ENCODE measurements at places on chromosomes 2 and 18.

GRCh38 chr2:140158259-140158658 is 1378.1 kb upstream of the NXPH2 start:
- no peak for DNase-seq

- DNase-seq: no peak
These were observed 163.8 kb upstream of the GALNT5 start for GRCh38 chr2:157093666-157094065.

DNA sequence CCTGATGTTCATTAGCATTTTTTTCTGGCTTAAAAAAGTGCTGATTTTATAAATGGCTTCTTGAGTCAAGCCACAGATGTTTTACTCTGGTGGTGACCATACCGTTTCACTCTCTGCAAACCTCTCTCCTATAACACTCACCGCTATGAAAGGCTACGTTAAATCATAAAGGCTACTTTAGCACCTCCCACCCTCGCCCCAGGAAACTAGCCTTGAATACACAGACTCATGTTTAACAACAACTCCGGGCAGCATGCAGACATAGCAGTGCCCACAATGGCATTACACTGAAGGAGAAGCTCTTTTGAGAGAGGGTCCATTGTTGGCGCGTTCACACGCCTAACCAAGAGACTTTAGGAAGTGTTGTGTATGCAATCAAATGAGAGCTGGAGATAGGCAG is 5.6 kb downstream of the MYT1L start:
- DNase-seq: no peak

DNA sequence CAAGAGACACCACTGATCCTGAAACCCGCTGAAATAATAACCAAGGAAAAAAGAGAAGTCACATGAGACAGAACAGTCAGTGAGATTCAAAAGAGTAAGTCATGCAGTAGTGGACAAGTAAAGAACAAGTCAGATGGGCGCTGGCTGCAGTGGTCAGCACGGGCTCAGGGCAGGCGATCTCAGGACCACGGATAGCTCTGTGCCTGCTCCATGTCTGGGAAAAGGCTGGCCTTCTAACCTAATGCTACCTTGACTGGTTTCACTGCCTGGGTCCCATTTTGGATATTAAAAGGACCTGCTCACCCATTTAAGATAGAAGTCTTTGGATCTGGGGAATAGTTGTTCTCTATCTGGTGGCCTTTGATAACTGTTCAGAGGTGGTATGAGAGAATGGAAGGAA is 61.7 kb upstream of the LCLAT1 start:
- DNase-seq: no peak

DNA sequence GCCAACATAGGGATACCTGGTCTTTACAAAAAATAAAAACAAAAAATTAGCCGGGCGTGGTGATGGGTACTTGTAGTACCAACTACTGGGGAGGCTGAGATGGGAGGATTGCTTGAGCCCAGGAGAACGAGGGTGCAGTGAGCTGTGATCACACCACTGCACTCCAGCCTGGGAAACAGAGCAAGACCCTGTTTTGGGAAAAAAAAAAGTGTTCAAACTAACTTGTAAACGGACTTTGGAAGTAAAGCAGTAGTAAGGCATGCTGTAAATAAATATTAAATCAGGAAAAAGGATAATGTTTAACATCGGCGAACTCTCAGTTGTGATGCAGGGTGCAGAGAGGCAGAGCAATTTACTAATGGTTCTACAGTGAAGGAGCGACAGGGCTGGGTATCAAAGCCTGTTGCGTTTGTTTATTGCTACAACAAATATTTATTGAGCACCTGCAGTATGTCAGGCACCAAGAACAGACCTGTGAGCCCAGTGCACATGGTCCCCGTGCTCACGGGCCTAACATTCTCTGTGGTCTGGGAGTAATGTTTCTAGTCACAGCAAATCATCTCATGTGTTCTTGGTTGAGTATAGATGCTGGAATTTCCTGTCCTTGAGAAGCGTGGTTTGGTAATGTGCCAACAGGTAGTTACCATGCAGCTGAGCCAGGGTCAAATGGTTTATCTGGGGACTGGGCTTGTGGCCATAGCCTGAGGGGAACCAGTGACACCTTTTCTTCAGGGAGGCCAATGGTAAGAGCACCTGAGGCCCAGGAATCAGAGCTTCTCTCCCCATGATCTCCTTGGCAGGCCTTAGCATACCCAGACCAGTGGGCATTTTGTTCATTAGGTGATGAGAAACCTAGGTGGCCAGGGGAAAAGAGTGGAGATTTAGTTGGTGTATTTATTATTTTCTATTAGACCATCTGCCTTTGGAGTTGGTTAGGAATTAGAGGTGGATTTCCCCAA is 27.9 kb upstream of the GREB1 start:
- no peak for DNase-seq

DNA sequence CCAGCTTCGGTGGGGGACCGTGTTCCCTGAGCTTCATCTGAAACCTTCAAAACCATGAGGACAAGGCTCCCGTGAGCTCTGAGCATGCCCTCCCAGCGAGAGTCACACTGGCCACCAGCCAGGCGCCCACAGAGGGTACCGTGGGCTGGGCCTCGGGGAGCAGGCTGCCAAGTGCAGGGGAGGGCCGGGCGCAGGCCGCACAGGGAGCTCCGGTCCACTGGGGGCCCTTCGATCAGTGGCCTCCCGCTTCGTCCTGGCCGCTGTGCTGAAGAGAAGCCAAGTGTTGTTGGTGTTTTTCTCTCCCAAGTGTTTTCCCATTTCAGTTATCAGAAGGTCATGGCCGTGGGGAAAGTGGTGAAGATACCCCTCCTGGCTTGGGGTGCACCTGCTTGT is 144.4 kb downstream of the PTGR3 start:
- DNase-seq: no peak

GRCh38 chr2:106536490-106536889 is 49.3 kb downstream of the CD8B2 start:
- DNase-seq: no peak

- no peak for DNase-seq
These were observed 431.1 kb upstream of the ZEB2 start for GRCh38 chr2:144950899-144951560.

DNA sequence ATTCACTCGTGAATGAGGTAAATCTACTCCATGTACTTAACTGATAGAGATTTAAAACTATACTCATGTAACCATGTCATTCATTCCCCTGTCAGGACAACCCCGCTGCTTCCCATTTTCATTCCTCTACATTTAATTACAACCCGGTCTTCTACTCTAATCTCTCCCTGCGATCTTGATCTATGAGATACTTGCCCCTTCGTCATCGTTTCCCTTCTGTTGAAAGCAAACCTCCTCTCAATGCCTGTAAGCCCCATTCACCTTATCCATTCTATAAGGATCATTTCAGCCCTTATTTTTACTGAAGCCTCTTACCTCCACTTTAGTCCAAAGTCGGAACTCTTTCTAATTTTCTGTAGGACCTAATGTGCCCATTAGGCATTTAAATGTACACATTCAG is 492.6 kb downstream of the DPP10 start:
- DNase-seq: no peak

GRCh38 chr2:54330162-54330925 is 74.3 kb upstream of the TSPYL6 start:
- peak; percentile 93 for DNase-seq

DNA sequence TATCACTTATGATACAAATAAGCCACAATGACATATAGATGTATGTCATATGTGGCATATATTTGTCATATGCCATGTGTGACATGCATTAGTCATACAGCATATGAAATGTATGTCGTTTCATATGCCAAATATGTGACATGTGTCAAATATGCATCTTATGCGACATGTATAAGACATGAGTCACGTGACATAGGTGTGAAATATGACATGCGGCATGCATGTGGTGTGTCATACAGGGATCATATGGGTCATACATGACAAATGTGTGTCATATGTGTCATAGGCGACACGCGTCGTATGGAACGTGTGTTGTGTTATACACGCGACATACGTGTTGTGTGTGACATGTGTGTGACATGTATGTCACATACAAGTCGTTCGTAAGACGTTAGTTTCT is 2154.0 kb upstream of the PIK3C3 start:
- no peak for DNase-seq

DNA sequence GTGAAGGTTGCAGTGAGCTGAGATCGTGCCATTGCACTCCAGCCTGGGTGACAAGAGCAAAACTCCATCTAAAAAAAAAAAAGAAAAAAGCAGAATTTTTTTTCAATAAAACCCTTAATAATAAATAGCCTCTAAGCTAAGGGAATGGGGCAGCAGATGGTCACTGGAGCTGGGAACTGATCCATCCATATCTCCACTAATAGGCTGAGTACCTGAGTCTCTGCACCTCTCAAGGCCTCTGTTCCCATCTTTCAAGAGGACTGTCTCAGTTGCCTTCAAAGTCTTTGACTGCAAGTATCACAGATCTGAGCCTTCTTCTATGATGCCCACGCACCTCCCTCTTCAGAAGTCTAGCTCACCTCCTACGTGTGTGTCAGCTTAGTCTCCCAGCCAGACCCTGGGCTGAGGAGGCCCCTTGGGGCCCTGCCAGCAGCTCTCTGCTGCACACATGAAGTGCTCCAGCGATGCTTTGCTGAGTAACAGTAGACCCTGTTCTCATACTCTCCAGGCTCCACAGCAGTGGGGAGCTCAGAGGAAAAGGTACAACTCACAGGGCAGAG is 32.9 kb downstream of the ST8SIA5 start:
- DNase-seq: no peak

DNA sequence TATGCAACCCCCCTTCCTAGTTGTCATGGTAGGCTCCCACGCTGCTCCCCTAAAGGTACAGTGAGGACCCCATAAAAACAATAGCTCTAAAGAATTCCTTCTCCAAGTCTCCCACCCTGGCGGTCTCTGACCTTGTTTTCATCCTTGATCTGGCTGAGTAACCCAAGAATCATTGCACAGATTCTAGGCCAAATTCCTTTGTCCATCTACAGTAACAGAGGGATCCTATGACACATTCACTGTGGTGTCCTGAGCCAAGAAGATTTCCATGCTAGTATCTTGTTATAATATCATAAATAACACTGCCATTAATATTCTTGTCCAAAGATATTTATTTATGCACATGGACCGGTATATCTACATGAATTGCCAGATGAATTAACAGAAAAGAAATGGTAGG is 240.2 kb downstream of the CYP26B1 start:
- no peak for DNase-seq

DNA sequence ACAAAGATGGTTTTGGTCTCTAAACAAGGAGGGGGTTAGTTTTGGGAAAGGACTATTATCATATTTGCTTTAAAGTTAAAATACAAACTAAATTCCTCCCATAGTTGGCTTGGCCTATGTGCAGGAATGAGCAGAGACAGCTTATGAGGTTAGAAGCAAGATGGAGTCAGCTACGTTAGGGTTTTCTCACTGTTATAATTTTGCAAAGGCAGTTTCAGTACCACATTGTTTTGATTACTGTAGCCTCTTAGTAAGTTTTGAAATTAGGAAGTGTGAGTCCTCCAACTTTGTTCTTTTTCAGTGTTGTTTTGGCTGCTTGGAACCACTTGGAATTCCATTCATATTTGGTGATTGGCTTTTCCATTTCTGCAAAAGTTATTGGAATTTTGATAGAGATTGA is 23.4 kb downstream of the LCLAT1 start:
- no peak for DNase-seq

DNA sequence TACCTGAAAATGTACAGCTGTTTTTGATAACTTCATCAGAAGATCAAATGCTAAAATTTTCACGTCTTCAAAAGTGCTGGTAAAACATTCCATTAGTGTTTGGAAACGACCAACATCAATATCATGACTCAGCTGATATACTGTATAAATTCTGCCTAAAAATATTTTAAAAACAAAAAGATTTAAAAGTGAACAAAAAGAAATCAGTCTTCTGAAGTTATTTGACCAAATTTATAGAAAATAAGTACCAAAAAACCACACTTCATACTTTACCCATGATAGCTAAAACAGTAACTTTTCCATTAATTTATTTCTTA is 35.6 kb downstream of the THADA start:
- DNase-seq: no peak

DNA sequence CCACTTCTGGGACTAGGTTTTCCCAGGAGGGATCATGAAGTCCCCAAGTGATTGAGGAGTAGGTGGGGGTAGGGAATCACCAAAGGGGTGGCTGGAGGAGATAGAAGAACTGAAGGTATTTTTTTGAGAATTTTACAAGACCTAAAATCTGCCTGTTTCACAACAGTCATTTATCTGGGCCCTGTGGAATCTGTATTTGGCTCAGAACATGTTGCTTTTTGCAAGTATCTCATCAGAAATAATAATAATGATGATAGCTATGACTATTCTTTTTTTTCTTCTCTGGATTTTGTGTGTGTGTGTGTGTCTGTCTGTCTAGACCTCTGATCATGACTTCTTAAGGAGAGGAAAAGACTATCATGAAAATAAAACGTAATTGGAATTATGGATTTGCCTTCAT is 13.9 kb downstream of the STON1 start:
- no peak for DNase-seq

DNA sequence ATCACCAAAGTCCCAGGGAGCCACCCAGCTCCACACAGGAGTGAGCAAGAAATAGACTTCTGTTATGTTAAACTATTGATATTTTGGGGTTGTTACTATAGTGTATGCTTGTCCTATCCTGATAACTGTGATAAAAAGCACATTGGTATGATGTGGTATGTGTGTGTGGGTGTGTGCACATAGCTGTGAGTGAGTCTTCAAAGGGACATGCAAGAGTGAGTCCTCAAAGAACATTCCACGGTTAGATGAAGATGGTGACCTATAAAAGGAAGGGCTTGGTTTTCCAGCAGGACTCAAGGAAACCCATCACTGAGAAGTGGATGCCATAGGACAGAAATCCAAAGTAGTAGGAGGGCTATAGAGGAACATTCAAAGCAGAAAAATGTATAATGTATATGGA is 342.9 kb downstream of the TSN start:
- DNase-seq: no peak

DNA sequence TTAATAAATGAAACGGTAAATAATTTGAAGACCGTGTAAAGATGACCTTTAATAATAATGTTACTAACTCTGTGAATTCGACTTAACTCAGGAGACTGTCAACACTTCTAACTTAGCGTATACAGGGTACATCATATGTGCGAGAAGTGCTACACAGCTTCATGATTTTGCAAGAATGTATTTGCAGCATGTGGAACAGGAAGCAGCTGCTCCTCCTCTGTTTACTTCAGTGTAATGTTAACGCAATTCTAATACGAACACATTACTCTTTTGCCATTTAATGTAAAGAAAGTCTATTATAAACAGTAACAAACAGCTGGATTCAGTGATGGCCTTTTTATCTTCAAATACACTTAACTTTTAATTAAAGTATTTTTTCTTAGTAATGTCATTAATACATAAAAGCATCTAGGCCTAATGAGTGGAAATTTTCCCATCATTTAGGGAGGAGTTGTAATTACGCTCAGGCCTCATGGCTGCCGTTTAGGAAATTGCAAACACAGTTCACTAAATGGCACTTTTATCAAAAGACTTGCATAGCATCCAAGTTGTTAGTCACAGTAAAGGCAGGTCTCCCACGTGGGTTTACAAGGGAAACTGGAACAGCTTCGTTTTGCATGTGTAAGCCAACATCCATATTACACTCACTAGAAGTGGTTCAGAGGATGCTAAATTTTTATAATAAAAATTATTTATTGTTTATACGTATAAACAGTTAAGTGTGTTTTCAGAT is 635.7 kb downstream of the FBXO15 start:
- no peak for DNase-seq
